ENCODE measurements at places on chromosomes 4 and X.
A peak's percentile ranks its signal among the peaks of the same experiment; 100 is the strongest.

DNA sequence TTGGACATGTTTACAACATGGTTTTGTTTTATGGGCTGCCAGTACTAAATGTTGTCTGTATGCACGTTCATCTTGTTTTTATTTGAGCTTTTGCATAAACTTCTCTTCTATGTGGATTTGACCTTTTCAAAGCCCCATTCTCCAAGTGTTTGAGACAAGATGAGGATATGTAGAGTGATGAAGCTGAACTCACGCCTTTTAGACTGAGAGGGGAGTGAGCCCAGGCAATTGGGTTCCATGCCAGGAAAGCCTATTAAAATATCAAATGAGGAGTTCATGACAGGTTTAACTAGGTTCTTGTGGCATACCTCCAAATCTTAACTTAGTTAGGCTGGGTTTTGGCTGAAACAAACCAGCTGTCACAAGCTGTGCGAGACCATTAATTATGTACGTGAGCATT is 170.4 kb upstream of the LDB2 start:
- DNase-seq: no peak

GRCh38 chr4:101954975-101955678 is 164.6 kb downstream of the BANK1 start:
- no peak for DNase-seq

- DNase-seq: no peak
These were observed 21.1 kb upstream of the SORBS2 start for GRCh38 chr4:185833055-185833598.

GRCh38 chr4:4862071-4862551 is 2.6 kb downstream of the MSX1 start:
- DNase-seq: no peak

DNA sequence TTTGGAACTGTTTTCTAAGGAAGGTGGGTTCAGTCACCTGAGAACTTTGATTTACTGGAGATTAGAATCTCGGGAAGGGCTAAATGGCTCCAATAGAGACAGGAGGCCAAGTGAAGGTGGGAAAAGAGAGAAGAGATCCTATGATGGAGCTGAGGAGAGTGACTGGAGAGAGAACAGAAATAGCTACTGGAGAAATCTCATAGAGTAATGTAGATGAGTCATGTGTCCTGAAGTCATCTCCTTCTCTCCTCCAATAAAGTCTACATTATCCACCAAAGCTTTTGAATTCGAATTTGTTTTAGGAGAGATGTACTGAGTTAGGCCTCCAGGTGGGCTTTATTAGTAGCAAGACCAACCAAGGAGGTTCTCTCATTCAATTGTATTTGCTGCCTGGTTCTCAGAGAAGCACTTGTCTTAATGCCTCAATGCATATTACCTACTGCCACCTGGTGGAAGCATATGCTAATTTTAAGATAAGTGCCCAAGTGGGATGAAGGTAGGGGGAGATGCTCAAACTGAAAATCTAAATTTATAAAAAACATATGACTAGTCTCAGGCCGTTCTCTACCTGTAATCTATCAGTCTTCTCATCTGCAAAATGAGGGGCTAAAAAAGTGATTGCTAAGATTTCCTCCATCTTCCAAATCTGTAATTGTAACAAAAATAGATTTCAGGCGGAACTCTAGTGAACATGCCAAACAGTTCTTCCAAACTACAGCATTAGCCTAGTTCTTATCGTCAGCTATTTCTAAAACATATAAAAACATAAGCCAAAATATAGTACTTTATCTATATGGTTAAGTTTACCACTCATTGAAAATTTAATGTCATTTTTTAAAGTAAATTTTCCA is 24.4 kb downstream of the TXK start:
- DNase-seq: no peak

- peak; percentile 52 for DNase-seq
These were observed 73.7 kb upstream of the ACSL1 start for GRCh38 chr4:184899261-184900134.

Measured in left colon (tissue), 2 donors.